ENCODE measurements at places on chromosomes 1 and 21. TPM values are rescaled to one million over a fixed set of nuclear protein-coding genes. Genes with fewer than 3 reads are reported as not detected.
A peak's percentile ranks its signal among the peaks of the same experiment; 100 is the strongest.

DNA sequence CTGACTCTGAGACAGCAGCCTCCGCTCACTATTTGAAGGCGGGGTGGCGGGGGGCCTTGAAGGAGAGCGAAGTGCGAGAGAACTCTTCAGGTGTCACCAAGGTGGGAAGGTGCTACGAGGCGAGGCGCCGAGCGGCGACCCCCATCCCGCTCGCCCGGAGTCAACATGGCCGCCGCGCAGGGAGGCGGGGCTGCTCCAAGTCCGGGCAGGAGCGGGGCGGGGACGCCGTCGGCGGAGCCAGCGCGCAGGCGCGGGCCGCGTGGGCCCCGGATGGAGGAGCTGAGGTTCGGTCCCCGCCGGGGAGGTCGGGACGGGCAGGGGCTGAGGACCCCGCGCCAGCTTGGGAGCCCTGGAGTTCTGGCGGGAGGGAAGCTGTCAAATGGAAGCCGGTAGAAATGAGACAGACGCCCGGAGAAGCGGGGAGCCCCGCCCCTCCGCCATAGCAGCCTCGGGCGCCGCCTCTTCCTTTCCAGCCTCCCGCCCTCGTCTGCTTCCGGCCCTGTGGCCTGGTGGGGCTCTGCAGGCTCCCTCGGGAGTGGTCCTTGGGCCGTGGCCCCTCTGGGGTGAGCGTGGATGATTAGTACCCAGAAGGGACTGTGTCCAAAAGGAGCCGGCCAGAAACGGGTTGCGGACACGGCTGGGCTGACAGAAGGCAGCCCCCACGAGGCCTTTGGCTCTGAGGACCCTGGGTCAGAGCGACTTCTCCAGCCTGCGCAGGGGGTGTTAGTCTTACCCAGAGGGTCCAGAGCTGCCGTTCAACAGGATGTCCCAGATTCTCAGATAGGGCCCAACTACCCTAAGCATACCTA is at the start of gene PIGV:
TSS of gene PIGV (plus strand) at position 245 of the 809 bp plus-strand sequence. CDS start 2,866 bp downstream, outside the sequence.
- DNase-seq, result peak; percentile 96

DNA sequence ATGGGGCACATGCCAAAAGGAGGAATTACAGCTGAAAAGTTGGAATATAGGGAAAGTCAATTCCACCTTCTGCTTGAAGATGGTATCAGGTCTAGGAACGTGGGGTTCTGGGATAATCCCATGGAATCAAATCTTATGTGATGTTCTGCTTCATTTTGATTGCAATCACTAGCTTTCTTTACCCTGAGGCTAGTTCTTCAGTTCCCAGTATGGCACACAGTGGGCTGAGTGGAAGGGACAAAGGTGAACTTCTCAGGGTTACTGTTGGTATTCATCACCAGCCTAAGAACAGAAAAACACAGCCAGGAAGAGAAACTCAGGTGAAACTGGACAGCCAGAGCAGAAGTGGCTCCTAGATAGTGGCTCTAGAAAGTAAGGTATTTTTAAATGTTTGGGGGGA is 117.8 kb downstream of the TNFSF18 start:
- no peak for DNase-seq

Gene NBPF26
- polyA plus RNA-seq, result 15.7 TPM

DNA sequence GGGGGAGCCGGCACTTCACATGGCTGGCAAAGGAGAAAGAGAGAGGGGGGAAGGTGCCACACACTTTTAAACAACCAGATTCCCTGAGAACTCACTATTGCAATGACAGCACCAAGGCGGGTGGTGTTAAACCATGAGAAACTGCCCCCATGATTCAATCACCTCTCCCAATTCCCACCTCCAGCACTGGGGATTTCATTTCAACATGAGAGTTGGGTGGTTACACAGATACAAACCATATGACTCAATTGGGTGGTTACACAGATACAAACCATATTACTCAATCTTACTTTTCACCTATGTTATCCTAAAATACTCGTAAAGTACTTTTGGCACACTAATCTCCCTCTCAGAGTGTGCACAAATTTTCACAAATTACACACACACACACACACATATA is 1097.5 kb upstream of the TMPRSS15 start:
- no peak for DNase-seq

Gene TADA1
- 24.2 TPM for polyA plus RNA-seq

DNA sequence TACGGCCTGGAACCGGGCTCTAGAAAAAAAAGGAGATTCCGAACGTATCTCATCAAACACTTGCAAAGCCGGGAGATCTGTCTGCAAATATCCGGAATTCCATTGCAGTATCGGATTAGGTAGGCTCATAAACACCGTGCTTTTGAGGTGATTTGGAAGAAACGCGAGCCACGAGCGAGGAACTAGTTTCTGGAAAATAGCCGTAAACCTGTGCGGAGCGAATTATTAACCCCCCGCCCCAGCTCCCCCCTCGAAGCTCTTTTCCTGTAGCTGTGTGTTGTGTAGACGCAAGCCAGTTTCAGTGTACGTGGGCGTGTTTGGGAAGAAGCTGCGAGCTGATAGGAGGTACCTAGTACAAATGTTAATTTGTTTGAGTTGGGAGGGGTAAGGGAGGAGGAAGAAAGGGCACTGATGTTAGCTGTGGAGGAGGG is 1.1 kb downstream of the RALGPS2 start:
- DNase-seq, result peak; percentile 86

Gene BTBD19
- 26.9 TPM for polyA plus RNA-seq

DNA sequence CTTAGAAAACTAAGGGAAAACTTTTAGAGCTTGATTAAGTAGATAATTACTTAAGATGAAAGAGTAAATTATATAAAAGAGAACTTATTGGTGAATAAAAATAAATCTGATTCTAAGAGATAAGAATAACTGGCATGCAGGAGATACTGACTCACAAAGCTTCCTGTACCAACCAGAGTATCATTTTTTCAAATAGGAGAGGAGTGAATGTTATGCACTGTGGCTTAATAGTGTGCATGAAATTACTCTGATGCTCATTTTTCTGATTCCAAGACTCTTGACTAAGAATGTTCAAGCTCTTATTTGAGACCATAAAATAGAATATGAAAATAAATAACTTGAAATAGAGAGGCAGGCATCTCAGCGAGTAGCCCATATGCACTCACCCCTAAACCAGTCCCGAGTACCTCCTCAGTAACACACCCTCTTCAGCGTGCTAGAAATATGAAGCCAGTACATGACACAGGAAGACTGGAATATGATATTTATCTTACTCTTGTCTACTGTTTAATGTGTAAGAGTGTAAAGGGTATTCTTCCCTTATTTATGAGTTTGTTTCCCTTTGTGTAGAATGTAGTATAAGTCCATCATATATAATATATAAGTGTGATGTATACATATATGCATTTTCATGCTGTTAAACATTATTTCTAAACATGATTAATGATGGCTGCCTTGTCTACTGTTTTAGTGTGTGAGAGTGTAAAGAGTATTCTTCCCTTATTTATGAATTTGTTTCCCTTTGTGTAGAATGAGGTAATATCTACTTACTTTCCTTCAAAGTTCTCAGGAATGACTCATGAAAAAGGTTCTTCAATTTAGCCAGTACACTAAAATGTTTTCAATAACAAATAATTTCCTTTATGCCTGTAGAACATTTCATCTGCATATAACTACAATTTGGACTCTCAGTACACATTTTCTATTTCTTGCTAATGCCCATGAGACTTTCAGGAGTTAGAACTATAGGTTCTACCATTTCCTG is 99.2 kb upstream of the PALMD start:
- no peak for DNase-seq

GRCh38 chr21:31659536-31660258 is at the start of gene SOD1:
Gene SOD1 (plus strand): TSS chr21:31659693. CDS start chr21:31659770, 77 bp downstream.
- DNase-seq, result peak; percentile 95

Gene EDARADD
- polyA plus RNA-seq, result 5.9 TPM

Gene AMY1B
- polyA plus RNA-seq, result 2.3 TPM

- DNase-seq, result no peak
These were observed 161.6 kb upstream of the KCNJ15 start for GRCh38 chr21:38095220-38095619.

Gene CFHR1
- 3.0 TPM for polyA plus RNA-seq

Gene FCGR3B
- 0.27 TPM for polyA plus RNA-seq

DNA sequence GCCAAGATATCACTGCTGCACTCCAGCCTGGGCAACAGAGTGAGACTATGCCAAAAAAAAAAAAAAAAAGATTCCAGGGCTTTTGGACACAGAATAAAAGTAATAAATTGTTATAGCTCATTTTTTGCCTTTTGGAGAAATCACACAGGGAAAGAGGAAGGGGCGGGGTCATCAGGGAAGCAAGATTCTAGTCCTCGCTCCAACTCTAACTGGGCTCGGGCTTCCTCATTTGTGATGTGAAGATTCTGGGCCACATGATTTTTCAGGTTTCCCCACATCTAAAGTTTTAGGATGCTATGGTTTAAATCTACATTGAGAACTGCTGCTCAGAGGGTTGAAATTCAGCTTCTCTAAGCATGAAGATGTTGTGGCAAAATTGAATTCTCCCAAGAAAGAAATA is 179.3 kb upstream of the PLXNA2 start:
- no peak for DNase-seq

Gene BSND
- polyA plus RNA-seq, result 0.06 TPM

Gene RIPK4
- polyA plus RNA-seq, result 9.1 TPM

Gene CTSS
- 26.8 TPM for polyA plus RNA-seq

Gene TSPAN2
- 8.6 TPM for polyA plus RNA-seq

DNA sequence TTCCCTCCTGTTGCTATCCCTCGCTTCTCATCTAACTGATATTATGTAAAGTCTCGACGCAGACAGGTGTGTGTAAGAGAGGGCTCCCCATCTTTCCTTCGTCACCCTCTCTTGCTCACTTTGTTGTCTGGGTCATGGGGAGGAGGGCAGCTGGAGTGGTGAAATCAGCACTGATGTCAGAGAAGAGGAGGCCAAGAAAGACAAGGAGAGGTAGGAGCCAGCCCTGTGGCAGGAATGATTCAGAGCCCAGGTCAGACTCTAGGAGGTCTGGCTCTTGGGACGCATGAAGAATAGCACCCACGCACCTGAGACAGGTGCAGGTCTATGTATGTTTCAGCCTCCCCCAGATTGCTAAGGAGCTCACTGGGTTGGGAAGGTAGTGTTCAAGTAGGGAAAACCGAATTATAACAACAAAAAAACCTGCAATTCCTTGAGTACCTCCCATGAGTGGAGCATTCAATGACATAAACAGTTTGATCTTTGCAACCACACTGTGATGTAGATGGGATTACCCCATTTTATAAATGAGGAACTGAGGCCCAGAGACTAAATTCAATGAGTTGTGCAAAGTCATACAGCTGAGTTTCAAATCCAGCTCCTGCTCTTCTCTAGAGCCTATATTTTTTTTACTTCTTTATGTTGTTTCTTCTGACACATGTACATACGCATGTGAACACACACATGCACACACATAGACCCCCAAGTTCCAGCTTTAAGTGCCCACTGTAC is 10.4 kb downstream of the NUAK2 start:
- no peak for DNase-seq

DNA sequence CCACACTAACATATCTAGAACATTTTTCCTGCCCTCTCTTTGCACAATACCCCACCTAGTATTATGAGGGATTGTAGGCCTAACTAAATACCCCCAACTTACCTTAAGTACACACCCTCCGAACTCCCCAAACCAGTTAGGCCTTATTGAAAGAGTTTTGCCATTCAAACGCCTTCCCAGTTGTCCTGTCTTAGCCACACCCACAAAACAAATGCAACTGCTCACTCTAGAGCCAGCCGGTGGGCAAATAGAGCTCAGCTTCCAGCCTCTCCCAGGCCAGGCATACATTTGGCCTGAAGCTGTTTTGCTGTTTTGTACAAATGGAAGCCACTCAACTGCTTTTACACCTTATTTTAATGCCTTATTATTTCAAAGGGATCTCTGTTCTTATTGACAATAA is 224.2 kb upstream of the RUNX1 start:
- DNase-seq, result no peak

DNA sequence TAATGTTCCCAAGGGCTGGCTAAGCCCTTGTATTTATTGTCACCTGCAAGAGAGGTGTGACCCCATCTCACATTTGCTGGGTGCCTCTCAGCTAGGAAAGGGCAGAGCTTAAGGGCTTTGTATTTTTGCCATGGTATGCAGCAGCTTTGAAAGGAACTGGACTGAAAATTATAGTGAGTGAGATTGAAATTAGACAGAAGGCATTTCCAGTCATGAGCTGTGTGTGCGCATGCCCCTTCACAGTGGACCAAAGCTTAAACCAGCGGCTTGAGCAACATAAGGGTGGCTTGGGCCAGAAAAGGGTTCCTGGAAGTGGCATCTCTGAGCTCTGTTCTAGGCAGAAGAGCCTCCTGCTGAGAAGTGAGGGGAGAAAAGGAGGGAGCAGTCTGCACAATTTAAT is 19.8 kb downstream of the MYOG start:
- no peak for DNase-seq

DNA sequence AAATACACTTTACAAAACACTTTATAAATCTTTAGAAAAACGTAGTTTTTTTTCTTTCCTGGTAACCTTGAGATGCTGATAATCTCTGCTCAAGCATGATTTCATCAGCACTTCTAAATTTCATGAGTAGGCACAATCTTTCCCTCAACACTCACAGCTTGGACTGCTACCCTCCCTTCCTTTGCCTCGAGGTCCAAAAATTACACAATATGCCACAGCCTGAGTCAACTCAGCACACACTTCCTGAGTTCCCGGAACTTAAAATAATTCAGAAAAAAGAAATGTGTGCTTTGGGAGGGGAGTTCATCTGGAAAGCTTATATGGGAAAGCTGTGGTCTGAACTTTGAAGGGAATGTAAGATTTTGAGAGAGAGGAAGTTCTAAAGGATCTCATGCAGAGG is 5.9 kb downstream of the CLCA2 start:
- no peak for DNase-seq

DNA sequence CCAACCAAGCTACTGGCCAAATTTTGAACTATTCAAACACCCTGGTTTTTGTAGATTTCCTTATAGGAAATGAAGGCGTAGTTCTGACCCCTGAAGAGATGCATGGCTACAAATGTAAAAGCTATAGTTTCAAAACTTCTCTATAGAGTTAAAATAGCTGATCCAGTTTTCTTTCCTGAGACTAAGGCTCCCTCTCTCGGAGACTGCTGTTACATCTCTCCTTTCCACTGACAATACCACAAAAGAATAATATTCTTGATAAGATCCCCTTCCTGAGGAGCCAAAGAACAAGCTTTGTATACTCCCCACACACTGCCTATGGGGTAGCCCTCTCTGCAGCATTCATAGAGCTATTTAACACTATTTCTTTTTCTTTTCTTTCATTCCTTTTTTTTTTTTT is 6.7 kb upstream of the CFAP126 start:
- DNase-seq, result no peak

DNA sequence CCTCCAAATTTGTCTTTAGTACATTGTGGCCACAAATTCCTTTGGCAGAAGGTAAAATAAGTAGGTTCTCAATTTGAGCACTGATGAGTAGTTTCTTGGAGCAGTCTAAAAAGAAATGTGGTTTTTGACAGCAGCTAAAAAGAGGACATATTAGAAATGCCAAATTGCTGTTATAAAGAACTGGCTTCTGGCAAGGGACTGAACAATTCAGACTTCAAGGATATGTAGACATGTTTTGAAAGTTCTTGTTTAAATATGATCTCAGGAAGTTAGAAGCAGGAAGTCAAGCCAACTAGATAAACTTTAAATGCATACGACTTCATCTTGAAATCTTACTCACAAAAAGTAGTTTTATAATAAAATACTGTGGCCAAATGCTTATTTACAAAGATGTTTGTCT is 18.8 kb downstream of the C1orf52 start:
- no peak for DNase-seq

All from left lung (tissue), 14 donors.